Adrenal gland (tissue), 19 donors: ENCODE measurements at places on chromosomes 4 and X. TPM values are rescaled to one million over a fixed set of nuclear protein-coding genes. Genes with fewer than 3 reads are reported as not detected.

Gene PLP2
- total RNA-seq: 193 TPM

Gene G3BP2
- total RNA-seq: 110 TPM

Gene DOK7
- total RNA-seq: 4.2 TPM

Gene HTN3
- not detected for total RNA-seq

Gene CNOT6L
- total RNA-seq: 44.8 TPM

Gene FAM53A
- total RNA-seq: 1.7 TPM

- no peaks in the 10 kb centered on the region for H3K4me1 ChIP-seq
- peaks cover 24% of the 10 kb centered on the region for H3K27me3 ChIP-seq
- no peak overlapping the region for H3K4me3 ChIP-seq
- no peaks in the 10 kb centered on the region for H3K36me3 ChIP-seq
Observed at GRCh38 chrX:52346174-52347165, 22.4 kb upstream of the XAGE2 start.

DNA sequence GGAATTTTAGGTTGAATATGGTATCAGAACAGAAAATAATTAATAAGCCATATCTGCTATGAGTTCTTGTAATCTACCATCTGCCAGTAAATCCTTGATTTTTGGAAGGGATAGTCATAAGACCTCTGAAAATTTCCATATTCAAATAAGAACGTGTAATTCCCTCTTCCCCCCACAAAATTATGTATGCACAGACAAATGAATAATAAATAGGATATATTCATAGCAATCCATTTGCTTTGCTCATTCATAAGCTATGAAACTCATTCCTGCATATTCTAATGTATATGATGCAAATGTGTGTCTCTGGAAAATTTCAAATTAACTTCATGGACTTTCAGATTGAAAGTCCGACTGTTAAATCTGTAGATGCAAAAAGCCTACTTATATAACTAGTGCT is 833.1 kb upstream of the GRID2 start:
- H3K36me3 ChIP-seq: no peaks in the 10 kb centered on the region
- H3K4me1 ChIP-seq: no peaks in the 10 kb centered on the region
- no peak overlapping the region for H3K4me3 ChIP-seq

GRCh38 chr4:147009875-147010274 is 64.2 kb upstream of the TTC29 start:
- H3K4me3 ChIP-seq: no peak overlapping the region
- H3K27ac ChIP-seq: no peak overlapping the region
- no peaks in the 10 kb centered on the region for H3K36me3 ChIP-seq

GRCh38 chr4:42995343-42995944 is 102.9 kb downstream of the GRXCR1 start:
- no peak overlapping the region for H3K4me3 ChIP-seq
- no peaks in the 10 kb centered on the region for H3K27me3 ChIP-seq
- H3K27ac ChIP-seq: no peak overlapping the region
- H3K4me1 ChIP-seq: no peaks in the 10 kb centered on the region
- no peak for DNase-seq

DNA sequence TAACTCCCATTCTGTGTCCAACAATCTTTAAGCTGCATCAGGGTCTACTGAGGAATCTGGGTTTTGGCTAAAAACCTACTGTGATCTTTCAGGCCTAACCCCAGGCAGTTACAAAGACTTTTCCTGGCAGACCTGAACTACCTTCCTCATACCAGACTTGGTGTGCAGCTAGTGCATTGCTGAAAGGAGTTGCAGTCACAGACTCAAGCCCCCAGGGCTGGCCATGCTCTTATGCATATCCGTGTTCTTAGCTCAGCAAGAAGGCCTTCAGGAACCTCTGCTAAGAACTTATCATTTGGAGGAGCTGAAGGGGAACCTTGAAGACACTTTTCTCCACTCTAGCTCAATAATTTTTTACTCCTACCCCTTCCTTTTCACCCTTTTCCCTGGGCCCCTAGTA is 147.5 kb downstream of the INPP4B start:
- H3K4me1 ChIP-seq: no peaks in the 10 kb centered on the region
- no peaks in the 10 kb centered on the region for H3K36me3 ChIP-seq
- no peak overlapping the region for H3K27ac ChIP-seq
- no peaks in the 10 kb centered on the region for H3K27me3 ChIP-seq
- no peak for DNase-seq
- no peak overlapping the region for H3K4me3 ChIP-seq

DNA sequence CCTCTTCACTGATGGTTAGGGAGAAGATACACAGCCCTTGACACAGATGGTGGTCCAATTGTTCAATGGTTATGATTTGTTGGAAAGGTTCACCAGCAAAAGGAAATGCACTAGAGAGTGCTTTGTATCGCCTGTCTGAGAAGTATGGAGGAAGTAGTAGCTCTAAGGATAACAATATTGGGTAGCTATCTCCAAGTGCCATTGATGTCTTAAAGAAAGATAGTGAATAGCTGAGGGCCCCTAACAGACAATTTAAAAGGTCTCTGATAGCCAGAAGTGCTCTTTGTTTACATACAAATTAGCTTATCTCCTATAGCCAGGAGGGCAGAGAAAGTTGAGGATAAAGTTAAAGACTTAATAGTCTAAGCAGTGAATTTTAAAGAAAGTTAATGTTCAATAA is 33.9 kb upstream of the BLTP1 start:
- no peak overlapping the region for H3K27ac ChIP-seq
- no peaks in the 10 kb centered on the region for H3K36me3 ChIP-seq
- no peak for DNase-seq
- H3K27me3 ChIP-seq: no peaks in the 10 kb centered on the region
- H3K4me1 ChIP-seq: no peaks in the 10 kb centered on the region
- no peak overlapping the region for H3K4me3 ChIP-seq

GRCh38 chr4:182699795-182700194 is 217.4 kb downstream of the DCTD start:
- H3K4me1 ChIP-seq: no peaks in the 10 kb centered on the region
- no peak overlapping the region for H3K4me3 ChIP-seq
- no peak for DNase-seq
- no peaks in the 10 kb centered on the region for H3K27me3 ChIP-seq

- no peaks in the 10 kb centered on the region for H3K27me3 ChIP-seq
- DNase-seq: no peak
- no peaks in the 10 kb centered on the region for H3K36me3 ChIP-seq
- no peaks in the 10 kb centered on the region for H3K4me1 ChIP-seq
- no peak overlapping the region for H3K4me3 ChIP-seq
Observed at GRCh38 chr4:130154901-130155300, 1058.9 kb downstream of the C4orf33 start.

DNA sequence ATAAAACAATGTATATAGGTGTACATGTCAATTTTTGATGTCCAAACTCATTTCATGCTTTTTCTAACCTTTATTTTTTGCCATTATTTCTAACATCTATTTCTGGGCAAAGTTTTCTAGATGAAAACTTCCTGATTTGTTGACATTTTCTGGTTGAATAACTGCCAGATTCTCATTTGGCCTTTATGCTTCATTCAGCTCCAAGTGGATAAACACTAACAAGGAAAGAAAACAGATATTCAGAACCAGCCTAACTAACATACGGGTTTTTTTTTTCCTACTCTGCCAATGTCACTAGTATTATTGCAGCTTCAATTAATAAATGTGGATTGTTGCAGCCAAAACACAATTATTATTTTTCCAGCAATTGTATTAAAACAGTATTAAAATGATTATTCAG is 50.9 kb upstream of the RAP1GDS1 start:
- H3K27me3 ChIP-seq: no peaks in the 10 kb centered on the region
- H3K4me3 ChIP-seq: no peak overlapping the region
- DNase-seq: no peak
- H3K4me1 ChIP-seq: no peaks in the 10 kb centered on the region
- H3K27ac ChIP-seq: no peak overlapping the region
- no peaks in the 10 kb centered on the region for H3K36me3 ChIP-seq

DNA sequence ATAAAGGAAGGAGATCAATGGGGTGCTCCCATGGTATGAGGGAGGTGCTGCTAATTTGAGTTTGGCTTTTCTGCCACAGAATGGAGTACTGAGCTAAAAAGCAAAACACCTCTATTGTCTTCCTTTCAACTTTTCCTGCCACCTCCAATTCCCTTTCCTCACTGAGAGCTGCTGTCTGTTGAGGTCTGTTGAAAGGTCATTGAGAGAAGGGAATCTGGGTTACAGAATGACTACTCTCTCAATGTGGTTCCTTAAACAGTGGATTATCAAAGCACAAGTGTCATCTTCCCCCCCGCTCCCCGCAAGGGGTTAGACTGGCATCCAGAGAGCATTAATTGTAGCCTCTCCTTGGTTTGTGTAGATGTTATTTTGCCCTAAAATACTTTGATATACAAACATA is 10.7 kb downstream of the USP9X start:
- no peak overlapping the region for H3K27ac ChIP-seq
- DNase-seq: no peak
- no peaks in the 10 kb centered on the region for H3K27me3 ChIP-seq
- no peak overlapping the region for H3K4me3 ChIP-seq
- H3K36me3 ChIP-seq: no peaks in the 10 kb centered on the region
- peaks cover 40% of the 10 kb centered on the region for H3K4me1 ChIP-seq

GRCh38 chrX:150879855-150880807 is 18.3 kb downstream of the CD99L2 start:
- no peak overlapping the region for H3K27ac ChIP-seq
- H3K4me1 ChIP-seq: no peaks in the 10 kb centered on the region
- no peaks in the 10 kb centered on the region for H3K27me3 ChIP-seq
- H3K36me3 ChIP-seq: no peaks in the 10 kb centered on the region
- H3K4me3 ChIP-seq: no peak overlapping the region

- H3K27ac ChIP-seq: peak overlapping the region; percentile 91
- no peak for DNase-seq
- no peaks in the 10 kb centered on the region for H3K36me3 ChIP-seq
Observed at GRCh38 chr4:3408793-3409330, 32.9 kb upstream of the HGFAC start.

DNA sequence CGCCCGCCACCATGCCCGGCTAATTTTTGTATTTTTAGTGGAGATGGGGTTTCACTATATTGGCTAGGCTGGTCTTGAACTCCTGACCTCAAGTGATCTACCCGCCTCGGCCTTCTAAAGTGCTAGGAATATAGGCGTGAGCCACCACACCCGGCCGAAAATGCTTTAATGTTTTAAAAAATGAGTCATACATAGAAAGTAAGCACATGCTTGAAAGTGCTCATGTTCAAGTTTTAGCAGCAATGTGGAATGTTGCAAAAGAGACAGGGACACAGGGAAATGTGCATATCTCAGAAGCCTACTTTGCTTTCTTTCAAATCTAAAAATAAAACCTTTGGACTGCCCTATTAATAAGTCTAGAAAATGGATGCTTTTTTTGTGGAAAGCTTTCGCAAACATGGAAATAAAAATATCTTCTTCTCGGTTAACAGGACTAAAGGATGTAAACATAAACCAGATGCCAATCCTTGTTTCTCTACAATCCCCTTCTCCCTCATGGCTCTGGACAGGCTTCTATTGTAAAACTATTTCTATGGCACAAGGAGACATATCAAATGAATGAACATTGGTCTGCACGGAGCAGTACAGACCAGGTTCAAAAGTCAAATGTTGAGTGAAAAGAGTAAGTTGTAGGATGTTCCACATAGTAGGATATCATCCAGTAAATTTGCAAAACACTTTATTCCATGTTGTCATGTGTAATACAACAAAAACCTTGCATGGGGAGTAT is 15.0 kb downstream of the MECP2 start:
- no peak for DNase-seq
- peaks cover 19% of the 10 kb centered on the region for H3K4me1 ChIP-seq
- H3K27ac ChIP-seq: peak overlapping the region; percentile 66
- peaks cover 5% of the 10 kb centered on the region for H3K27me3 ChIP-seq

- no peaks in the 10 kb centered on the region for H3K4me1 ChIP-seq
- no peak for DNase-seq
- no peaks in the 10 kb centered on the region for H3K36me3 ChIP-seq
- H3K27ac ChIP-seq: no peak overlapping the region
Observed at GRCh38 chr4:172390331-172390730, 577.1 kb downstream of the GALNTL6 start.

DNA sequence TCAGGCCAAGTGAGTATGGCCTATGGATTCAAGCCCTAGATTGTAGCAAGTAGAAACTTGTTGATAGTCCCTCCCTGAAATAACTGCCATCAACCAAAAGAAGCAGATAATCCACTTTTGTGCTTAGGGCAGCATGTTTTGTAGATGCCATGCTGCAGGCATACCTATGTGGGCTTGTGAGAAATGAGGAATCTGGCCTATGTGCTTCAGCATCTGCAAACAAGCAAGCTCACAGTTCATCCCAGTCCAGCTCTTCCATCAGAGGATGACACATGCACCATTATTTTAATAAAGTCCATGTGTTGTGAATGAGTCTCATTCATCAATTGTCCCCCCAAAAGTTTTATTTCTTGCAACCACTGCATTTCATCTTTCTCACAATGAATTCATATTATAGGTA is 421.9 kb upstream of the DIPK2B start:
- no peak overlapping the region for H3K27ac ChIP-seq
- peaks cover 5% of the 10 kb centered on the region for H3K27me3 ChIP-seq
- H3K4me3 ChIP-seq: no peak overlapping the region
- H3K4me1 ChIP-seq: no peaks in the 10 kb centered on the region

DNA sequence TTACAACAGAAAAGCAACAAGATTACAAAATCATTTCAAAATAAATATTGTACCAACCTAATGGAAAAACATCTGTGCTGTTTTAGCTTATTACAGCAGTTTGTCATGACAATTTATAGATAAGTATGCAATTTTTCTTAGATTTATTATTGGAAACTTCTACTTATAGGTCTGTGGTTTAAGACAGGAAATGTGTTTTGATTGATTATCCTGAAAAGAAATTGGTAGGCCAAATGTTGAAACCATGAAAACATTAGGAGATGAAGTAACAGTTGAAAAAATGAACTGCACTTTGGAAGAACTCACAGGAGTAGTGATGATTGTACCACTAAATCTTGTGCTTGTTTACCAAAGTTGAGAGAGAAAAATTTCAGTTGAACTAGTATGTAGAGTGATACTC is 162.2 kb upstream of the GIMD1 start:
- no peaks in the 10 kb centered on the region for H3K4me1 ChIP-seq
- no peaks in the 10 kb centered on the region for H3K27me3 ChIP-seq
- no peak for DNase-seq
- no peak overlapping the region for H3K4me3 ChIP-seq
- H3K27ac ChIP-seq: no peak overlapping the region
- H3K36me3 ChIP-seq: no peaks in the 10 kb centered on the region

DNA sequence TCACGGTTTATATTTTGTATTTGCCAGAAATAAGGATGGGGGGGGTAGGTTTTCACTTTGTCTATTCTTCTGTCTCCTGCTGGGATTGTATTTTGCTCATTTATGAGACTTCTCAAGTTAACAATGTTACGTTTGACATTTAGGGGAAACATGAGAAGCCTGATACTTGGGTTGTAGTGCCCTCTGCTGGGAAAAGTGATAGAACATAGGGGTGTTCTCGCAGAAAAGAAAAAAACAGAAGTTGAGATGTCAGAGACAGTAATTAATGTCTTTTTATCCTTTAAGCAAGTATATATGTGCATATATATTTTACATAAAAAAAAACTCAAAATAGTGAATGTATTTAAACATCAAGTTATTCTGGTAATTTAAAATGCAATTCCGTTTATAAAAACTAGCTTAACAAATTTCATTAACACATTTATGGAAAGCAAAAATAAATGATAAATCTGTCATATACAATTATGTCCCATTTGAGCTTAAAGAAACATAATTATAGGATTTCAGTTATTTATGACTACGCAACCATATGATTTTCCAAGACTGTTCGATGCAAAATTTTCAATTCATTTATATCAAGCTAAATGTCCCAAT is 46.0 kb upstream of the TMPRSS11F start:
- H3K27ac ChIP-seq: no peak overlapping the region
- no peaks in the 10 kb centered on the region for H3K4me1 ChIP-seq
- H3K4me3 ChIP-seq: no peak overlapping the region
